Activated CD8-positive, alpha-beta memory T cell treated with anti-CD3 and anti-CD28 coated beads, Interleukin-2, amount 10 ng/mL, durations not matched to agents 7 days and 5 days (primary cell): ENCODE measurements at places on chromosomes 2 and 18. TPM values are rescaled to one million over a fixed set of nuclear protein-coding genes. Genes with fewer than 3 reads are reported as not detected.

GRCh38 chr2:146579147-146579930 lies 1265.5 kb upstream of the ACVR2A start:
- H3K27me3 ChIP-seq: no peaks in the 10 kb centered on the region
- H3K4me3 ChIP-seq: no peak overlapping the region
- no peaks in the 10 kb centered on the region for H3K4me1 ChIP-seq
- DNase-seq: no peak

- no peak for DNase-seq
- H3K27me3 ChIP-seq: peaks cover 24% of the 10 kb centered on the region
- peaks cover 35% of the 10 kb centered on the region for H3K4me1 ChIP-seq
- H3K4me3 ChIP-seq: no peak overlapping the region
- H3K27ac ChIP-seq: peak overlapping the region; percentile 49
Measured at GRCh38 chr2:31221544-31221943, 4.2 kb upstream of the CAPN14 start.

DNA sequence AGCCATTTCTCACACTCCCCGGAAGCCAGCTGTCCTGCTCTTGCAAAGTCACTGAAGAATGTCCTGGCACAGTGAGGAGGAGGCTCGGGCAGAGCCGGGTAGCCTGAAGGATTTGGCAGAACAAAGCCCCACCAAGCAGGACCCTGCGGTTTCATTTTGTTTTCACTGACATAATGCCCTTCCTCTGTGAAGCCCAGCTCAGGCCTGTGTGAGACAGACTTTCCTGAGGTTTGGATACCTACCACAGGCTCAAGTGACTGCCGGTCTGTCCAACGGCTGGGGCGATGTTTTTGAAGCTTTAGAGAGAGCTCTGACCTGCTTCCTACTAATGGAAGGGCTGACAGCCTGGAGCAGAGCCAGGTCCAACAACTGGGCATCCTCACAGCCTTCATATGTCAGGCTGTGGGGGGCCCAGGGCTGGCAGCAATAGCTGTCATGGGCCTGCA lies 99.8 kb upstream of the FZD7 start:
- H3K4me1 ChIP-seq: no peaks in the 10 kb centered on the region
- DNase-seq: no peak
- no peaks in the 10 kb centered on the region for H3K36me3 ChIP-seq
- H3K27me3 ChIP-seq: peaks cover 8% of the 10 kb centered on the region

DNA sequence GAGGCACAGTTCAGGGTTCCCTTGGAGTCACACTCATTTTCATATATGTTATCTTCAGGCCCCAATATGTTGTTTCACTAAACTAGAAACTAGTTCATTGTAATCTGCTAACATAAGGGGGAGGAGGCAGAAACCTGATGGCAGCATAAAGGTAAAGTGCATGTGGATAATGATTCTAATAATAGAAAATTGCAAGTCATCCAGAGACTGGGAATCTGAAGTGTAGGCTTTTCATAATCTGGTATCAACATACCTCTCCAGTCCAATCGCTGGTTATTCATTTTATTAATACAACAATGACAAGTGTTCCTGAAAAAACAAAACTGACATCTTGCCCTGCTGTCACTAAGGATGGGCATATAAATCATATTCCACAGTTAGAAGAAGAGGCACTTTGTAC lies 326.3 kb upstream of the ZNF804A start:
- no peak overlapping the region for H3K4me3 ChIP-seq
- DNase-seq: no peak
- no peaks in the 10 kb centered on the region for H3K27me3 ChIP-seq
- no peaks in the 10 kb centered on the region for H3K36me3 ChIP-seq
- no peak overlapping the region for H3K27ac ChIP-seq

DNA sequence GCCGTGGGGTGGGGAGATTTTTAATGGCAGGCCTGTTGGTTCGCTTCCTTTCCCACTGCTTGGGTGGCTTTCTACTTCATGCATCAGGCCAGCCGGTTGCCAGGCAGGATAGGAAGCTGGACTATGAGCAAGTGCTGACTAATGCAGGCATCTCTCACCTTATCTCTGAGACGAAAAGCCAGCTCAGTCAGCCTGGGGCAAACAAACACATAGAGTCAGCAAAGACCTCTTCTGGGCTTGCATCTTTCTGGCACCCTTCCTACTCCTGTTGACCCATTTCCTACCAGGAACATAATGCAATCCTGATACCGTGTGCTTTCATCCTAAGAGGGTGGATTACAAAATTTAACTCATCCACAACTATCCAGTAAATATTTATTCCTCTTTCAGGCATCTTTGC lies 416.6 kb upstream of the MEX3C start:
- H3K4me3 ChIP-seq: no peak overlapping the region
- no peaks in the 10 kb centered on the region for H3K27me3 ChIP-seq
- no peaks in the 10 kb centered on the region for H3K4me1 ChIP-seq
- no peak overlapping the region for H3K27ac ChIP-seq
- no peak for DNase-seq

DNA sequence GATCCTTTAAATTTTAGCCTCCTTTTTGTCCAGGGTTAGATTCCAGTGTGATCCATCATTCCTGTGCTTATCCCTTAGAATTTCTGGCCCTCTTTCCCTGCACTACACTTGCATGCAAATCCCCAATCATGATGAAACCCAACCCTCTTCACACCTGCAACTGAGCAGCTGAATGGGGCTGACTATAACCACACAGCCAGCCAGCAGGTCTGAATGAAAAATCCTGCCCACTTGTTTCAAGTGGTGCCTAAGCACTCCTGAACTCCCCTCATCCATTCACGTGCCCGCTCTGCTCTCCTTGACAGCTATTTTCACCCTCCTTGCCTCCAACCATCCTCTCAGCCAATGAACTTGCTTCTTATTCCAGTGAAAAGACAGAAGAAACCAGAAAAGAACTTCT lies 80.5 kb upstream of the AFF3 start:
- no peak overlapping the region for H3K27ac ChIP-seq
- H3K4me3 ChIP-seq: no peak overlapping the region
- no peaks in the 10 kb centered on the region for H3K36me3 ChIP-seq
- no peak for DNase-seq
- peaks cover 19% of the 10 kb centered on the region for H3K27me3 ChIP-seq
- H3K4me1 ChIP-seq: no peaks in the 10 kb centered on the region

- no peak overlapping the region for H3K4me3 ChIP-seq
- H3K27ac ChIP-seq: no peak overlapping the region
- no peaks in the 10 kb centered on the region for H3K27me3 ChIP-seq
Measured at GRCh38 chr18:75063615-75064512, 145.1 kb downstream of the PTGR3 start.

DNA sequence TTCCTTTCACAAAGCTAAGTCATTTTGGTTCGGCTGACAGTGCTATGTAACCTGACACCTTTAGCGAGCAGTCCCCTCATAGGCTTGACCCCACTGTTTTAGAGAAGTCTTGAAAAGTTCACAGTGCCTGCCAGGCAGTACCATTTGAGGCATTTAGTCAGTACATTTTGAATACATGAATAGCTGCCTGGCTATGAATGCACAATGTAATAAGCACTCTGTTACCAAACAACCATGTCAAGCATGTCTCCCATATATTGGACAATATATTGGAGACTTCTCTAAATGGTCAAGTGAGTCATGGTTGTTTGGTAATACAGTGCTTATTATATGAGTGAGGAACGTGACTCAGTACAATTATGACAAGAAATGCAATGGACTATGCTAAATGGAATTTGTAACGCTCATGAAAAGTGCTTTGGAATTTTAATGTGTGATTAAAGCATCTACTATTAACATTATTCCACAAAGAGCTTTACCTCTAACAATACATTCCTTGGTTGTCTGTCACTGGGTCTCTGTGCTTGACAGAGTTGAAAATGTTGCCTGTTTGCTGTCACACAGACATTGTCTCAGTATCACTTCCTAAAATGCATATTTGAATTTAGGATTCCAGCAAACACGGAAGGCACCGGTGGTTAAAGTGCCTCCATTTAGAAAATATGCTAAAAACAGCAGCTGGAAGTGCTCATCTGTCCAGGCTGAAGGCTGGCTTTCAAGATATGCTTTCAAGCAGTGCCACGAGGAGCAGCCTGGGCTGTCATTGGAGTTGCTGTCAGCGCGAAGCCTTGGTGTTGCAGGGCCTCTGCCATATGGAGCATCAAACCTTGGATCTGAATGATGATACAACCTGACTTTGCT lies 458.6 kb downstream of the FBXO15 start:
- H3K27ac ChIP-seq: no peak overlapping the region
- no peak for DNase-seq
- H3K27me3 ChIP-seq: no peaks in the 10 kb centered on the region

DNA sequence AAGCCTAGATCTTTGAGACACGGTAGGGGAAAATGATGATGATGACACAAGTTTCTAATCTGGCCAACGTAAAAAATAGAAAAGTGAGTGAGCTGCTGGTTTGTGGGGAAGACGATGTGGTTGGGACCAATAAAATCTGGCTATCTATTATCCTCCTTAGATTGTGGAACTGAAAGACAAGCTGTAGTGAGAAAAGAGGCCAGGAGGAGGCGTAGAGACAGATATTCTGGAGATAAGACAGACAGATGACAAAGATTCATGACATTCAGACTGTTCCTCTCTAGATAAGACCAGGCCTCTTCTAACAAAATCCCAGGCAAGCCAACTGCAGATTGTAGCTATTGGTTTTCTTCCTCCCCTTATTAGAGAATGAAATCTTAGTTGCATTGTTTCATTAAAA lies 376.3 kb upstream of the UBE2E3 start:
- H3K4me1 ChIP-seq: no peaks in the 10 kb centered on the region
- no peaks in the 10 kb centered on the region for H3K36me3 ChIP-seq
- H3K27me3 ChIP-seq: peaks cover 5% of the 10 kb centered on the region
- no peak for DNase-seq
- no peak overlapping the region for H3K27ac ChIP-seq
- H3K4me3 ChIP-seq: no peak overlapping the region

Gene CAPN13
- total RNA-seq: not detected

Gene PLCL1
- total RNA-seq: 0.20 TPM
